Stimulated activated CD4-positive, alpha-beta T cell treated with anti-CD3 and anti-CD28 coated beads, Interleukin-1b, Interleukin-23, amount 100 ng/mL, for 4 hours (primary cell): ENCODE measurements at places on chromosomes 13 and 19.

DNA sequence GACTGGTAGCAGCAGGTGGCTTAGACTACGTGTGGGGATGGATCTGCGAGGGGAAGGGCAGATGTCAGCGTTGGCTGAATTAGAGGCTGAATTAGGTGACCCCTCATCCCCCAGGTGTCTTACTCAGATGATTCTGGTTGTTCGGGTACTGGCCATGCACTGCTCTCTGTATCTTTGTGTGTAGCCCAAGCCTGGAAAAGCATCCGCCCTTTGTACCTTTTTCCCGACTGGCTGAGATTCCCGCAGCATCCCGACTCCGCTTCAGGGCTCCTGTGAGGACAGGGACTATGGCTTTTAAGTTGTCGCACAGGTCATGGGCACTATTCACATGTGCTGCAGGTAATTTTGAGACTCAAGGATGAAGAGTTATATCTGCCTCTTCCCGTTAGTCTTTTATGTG, 7.2 kb downstream of the TFDP1 start:
- DNase-seq, result no peak

DNA sequence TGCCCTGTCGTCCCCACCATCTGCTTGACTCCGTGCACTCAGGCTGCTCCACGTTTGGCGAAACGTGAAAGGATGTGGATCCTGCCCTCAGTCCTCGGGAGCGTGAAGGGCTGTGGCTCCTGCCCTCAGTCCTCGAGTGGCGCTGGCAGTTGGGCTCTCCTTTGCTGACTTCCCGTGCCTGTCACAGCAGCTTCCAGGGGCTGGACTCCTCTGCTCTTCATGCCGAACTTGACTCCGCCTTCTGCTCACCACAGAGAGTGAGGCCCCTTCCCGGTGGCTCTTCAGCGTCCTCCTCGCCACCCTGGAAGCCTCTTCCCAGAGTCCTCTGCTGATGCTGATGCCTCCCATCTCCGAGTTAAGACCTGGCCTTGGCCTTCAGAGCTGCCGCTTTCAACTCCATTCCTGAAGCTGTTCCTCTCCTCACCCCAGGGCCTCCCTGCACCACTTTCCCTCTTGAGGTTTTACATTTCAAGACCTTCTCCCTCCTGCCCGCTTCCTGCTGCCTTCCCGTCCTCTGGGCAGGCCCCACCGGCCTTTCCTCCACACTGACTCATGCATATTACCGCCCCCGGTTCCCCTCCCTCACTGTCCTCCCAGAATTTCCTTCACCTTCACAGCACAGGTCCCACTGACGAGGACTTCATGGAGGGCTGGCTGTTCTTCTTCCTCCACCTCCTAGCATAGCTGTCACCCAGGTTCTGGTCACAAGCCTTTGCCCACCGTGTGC, 111.7 kb downstream of the SHISA2 start:
- no peak for DNase-seq

DNA sequence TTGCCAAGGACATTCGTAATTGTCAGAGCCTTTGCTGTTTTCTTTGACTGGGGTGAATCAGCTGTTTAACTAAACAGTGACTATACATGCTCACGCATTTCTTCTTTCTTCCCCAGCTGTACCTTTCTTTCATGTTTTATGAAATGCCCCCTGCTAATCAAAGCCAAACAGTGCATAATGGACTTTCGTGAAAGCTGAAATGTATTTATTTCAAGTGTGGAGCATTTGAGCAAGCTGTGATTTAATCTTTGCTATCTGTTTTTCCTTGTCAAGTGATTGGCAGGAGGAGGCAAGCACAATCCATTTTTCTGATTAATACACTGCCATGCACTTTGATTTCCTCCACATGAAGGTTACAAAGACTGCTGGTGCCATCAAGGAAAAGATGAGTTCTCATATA, 831.7 kb upstream of the SPRY2 start:
- no peak for DNase-seq

DNA sequence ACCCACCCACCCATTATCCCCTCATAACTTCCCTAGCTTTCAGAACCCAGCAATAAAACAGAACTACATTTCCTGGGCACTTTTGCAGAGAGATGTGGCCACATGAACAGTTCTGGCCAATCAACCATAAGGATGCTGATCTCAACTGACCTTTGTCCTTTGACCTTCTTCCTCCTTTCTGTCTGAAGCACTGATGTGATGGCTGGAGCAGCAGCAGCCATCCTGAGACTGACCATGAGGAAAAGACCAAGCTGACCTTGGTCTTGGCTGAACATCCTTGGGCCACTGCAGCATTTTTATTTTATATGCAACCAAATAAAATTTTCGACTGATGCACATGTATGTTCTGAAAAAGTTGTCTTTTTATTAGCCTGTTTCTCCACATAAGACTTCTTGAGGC, 33.1 kb upstream of the CACNA1A start:
- DNase-seq, result no peak

GRCh38 chr19:2722541-2723344, 1.6 kb upstream of the DIRAS1 start:
- DNase-seq, result no peak

DNA sequence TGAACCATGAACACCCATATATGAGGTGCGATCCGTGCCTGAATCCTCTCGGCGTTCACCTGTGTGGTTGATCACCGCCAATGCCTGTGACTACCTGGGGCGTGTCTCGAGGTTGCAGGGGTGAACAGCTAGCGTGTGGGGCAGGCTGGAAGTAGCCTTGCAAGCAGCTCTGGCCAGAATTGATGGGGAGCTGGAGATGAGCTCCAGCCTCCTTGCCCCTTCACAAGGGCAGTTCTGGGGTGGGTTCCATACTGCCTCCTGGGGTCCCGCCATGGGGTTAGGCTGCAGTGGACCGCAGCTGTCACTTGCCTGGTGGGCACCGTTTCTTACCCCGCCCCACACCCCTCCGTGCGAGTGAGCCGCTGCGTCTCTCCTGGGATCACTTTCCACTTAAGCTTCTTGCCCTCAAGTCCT, 154.5 kb upstream of the SOX1 start:
- no peak for DNase-seq

GRCh38 chr13:27022571-27023311, 148.9 kb downstream of the USP12 start:
- no peak for DNase-seq

DNA sequence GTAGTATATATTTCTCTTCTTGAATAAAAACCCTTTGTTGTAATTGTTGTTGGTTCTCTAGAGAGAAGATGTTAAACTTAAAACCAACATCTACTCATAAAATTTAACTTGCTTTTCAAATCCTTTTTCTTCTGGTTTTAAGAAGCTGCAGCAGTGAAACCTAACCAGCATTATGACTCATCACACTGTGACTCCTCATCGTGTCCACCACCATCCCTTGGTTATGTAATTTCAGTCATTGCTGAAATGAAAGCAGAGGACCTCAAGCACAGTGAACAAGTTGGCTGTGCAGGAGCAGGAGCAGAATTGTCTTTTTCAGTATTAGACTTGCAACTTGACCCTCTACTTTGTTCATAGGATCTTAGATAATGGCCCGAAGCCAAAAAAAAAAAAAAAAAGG, 64.9 kb upstream of the HTR2A start:
- no peak for DNase-seq

DNA sequence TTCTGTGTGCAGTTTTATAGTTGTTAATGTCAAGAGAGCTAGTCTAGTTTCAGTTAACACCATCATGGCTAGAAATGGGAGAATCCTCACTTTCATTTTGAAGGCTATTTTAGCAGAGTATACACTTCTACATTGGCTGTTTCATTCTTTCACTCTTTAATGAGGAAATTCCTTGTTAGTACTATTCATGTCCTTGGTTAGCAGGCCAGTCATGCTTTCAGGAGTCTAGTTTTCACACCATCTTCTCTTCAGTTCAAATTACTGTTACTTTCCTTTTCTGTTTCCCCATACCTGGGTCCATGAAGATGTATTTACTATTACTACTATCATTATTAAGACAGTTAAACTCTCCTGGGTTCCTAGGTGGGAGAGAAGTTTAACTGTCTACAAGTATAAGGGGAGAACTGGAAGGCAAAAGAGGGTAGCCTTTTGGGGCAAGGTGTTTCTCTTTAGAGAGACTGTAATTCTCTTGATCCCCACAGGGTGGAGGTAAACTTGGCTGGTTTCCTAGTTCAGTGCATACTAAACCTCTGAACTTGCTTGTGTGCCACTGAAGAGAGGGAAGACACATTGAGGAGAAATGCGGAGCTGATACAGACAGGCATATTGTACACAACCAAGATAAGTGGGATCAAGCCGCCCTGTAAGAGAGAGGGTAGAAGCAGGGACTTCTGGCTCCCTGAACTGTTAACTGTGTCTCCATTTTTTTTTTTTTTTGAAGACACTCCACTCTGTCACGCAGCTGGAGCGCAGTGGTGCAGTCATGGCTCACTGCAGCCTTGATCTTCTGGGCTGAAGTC, 41.3 kb upstream of the IGFL4 start:
- DNase-seq, result no peak

- DNase-seq, result no peak
These were observed 237.0 kb downstream of the LACC1 start for GRCh38 chr13:44116562-44117332.

DNA sequence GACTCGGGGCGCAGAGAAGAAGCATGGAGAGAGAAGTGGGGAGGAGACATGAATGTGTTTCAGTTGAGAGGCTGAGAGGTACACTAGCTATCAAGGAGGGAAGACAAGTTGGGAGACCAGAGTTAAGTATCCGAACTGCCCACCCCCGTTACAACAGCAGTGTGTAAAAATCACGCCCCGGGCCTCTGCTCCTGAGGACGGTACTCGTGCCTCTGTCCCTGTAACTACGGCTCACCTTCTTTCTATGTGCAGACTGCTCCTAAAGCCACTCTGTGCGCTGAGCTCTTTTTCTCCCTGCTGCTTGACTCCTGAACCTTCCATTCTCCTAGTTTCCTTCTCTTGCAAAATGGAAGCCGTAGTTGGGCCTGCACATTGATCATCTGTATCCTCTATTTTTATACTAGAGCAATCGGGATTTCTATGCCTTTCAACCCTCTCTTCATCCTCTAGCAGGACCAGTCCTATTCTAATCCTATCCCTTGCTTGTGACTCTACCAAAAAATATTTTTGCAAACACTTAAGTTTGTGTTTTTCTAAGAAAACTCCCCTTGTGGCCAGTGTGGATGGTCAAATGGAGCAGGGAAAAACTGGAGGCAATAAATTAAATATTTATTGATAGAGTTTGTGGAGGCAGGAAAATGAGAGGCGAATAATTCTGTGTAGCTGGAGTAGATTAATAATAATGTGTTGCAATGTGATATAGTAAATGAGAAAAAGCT, 569 bp downstream of the POLR1D start:
- DNase-seq, result no peak

DNA sequence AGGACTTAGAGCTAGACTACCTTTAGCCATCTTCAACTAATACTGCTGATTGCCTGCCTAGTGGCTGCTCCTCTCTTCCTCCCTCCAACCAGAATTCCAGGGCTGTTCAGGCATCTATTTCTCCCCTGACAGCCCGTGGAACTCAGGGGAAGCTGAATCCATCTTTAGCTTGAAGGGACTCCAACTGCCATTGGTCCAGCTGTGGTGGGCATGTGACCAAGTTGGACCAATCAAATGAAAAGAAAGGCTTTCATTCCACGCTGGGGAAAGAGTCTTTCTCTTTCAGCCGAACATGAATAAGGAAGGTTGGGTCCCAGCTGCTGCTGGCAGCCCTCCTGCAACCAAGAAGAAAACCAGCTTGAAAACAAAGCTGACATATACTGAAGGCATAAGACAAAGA, 168.5 kb upstream of the OBI1 start:
- no peak for DNase-seq

- no peak for DNase-seq
These were observed 9.5 kb downstream of the IL17D start for GRCh38 chr13:20713014-20713376.
